ENCODE measurements at places on chromosomes 1 and 21.

DNA sequence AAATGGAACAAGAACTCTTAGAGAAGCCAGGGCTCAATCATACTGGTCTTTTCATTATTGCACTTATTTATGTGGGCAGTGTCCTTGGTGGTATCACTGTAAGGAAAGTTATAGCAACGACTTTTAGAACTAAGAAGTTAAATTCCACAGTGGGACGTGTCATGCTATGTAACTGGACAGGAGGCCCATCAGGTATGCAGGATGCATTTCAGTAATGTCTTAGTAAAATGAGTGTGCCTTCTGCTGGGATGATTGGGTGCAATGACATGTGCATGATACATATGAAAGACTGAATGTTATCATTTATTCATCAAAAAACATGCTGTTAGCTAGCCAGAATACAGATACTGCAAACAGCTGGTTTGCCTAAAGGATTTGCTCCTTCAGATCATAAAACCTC, 6.9 kb upstream of the ATP1B1 start:
- DNase-seq: no peak

GRCh38 chr1:230798491-230798890, 51.3 kb downstream of the CAPN9 start:
- DNase-seq: no peak

- peak; percentile 70 for DNase-seq
Measured at GRCh38 chr1:176374967-176375569, 87.9 kb upstream of the PAPPA2 start.

- no peak for DNase-seq
Measured at GRCh38 chr1:162677607-162678371, 45.5 kb downstream of the DDR2 start.

- no peak for DNase-seq
Measured at GRCh38 chr1:223621312-223621734, 44.2 kb downstream of the CAPN8 start.

DNA sequence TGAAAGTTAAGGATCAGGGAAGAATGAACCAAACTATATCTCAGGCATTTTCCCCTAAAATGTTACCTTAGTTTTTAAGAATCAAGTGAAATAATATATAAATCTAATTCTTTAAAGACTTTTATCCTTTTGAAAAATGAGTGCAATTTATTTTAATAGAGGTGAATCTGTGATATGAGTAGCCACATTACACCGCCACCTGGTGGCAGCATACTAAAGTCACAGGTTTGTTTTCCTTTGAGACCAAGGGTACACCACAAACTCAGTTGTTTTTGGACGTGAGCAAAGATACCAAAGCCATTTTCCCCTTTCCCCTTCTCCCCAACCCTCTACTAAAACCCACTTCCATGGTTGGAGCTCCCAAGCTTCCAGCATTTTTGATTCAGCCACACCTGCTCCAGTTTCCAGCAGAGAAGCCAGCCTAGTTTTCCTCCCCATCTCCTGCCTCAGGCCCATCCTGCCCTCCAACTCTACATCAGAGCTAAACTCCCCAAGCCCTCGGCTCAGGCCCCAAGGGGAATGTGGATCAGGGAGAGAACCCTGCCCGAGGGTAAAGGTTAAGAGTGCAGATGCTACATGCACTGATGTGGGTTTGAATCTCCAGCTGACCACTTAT, 22.9 kb upstream of the LDLRAP1 start:
- DNase-seq: peak; percentile 62

DNA sequence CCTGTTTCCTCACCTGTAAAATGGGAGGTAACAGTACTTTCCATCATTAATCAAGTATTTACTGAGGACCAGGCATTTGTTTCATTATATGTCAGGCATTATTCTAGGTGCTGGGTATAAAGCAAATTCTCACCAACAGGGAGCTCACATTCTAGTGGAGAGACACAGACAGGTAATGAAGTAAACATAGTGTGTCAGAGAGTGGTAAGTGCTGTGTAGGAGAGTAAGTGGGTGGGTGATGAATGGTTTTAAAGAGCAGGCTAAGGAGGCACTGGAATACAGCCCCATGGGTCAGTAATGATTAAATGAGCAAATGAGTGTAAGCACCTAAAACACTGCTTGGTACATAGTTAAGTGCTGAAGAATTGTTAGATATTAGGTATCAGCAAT, 60.4 kb downstream of the DNTTIP2 start:
- DNase-seq: no peak

DNA sequence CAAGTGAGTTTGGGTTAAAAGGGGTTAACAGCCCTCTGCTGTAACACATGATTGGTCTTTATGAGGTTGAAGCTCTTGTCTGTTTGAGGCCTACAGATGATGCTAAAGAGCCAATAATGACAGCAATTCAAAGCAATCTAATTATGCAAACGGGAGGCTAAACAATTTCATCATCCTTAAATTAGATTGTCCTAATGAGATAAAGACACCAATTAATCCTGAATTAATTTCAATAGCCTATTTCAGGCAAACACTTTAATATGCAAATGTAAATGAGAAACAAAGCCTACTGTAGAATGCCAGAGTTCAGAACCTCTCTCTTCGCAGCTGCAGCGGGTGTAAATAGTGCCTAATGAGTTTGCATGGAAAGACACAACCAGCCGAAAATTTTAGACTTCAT, 504.7 kb upstream of the PBX1 start:
- DNase-seq: no peak

GRCh38 chr21:33198346-33199099, 31.2 kb upstream of the IFNAR2 start:
- DNase-seq: peak; percentile 58

- DNase-seq: no peak
Measured at GRCh38 chr1:113991467-113991997, 12.3 kb downstream of the OLFML3 start.

DNA sequence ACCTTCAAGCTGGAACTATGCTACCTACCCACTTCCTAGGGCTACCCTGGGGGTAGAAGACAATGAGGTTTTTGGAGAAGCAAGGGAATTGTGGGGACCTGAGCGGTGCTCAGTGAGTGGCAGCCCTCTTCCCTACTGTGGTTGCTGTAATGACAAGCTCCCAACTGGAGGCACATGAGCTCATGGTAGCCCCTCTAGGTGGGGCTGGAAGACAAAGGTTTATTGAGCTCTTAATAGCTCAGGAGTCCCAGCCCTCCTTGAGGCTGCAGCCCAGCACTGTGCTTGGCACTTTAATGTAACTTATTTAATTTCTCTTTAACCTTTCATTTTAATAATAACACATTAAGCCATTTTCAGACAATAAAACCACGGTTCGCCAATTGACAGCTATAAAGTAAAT, 528.9 kb downstream of the OMA1 start:
- no peak for DNase-seq

DNA sequence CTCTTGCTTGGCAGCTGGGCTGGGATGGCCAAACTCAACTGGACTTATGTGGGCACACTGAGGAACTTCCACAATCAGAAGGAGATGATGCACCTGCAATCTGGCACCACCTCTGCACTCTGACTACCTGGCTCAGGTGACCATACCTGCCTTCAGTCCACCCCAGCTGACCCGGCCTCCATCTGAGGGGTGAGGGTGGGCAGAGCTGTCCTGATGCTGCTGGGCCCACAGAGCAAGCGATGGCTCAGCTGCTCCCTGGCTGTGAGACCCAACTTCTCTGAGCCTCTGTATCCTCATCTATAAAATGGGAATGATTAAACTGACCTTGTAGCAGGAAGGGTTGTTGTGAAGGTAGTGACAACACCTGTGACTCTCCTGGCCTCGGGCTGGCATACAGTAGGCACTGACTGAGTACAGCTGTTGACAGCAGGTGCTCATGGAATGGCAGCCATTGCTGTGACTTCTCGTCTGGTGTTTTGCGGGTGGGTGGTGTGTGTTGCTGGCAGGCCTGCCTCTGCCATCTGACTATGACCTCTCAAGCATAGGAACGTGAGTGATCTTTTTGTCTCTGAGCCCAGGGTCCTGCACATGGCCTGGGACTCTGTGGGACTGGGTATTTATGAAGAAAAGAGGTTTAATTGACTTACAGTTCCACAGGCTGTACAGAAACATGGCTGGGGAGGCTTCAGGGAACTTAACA, 438.5 kb downstream of the PTPRU start:
- DNase-seq: no peak

DNA sequence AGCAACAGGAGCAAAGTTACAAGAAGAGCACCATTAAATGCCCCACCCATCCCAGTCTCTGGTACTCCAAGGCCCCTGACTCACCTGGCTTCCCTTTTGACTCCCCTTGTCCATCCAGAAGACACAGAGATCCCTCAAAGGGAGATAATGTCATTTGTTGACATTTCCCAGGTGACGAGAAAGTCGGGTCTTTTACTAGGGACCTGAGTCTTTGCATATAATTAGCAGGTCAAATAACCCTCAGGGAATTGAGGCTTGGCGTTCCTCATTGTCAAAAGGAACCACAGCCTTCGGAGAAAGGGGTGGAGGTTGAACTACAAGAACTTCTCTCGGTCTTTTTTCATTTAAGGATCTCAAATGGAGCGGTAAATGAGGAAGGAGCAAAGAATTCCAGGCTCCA, 133.2 kb downstream of the PROX1 start:
- DNase-seq: no peak

DNA sequence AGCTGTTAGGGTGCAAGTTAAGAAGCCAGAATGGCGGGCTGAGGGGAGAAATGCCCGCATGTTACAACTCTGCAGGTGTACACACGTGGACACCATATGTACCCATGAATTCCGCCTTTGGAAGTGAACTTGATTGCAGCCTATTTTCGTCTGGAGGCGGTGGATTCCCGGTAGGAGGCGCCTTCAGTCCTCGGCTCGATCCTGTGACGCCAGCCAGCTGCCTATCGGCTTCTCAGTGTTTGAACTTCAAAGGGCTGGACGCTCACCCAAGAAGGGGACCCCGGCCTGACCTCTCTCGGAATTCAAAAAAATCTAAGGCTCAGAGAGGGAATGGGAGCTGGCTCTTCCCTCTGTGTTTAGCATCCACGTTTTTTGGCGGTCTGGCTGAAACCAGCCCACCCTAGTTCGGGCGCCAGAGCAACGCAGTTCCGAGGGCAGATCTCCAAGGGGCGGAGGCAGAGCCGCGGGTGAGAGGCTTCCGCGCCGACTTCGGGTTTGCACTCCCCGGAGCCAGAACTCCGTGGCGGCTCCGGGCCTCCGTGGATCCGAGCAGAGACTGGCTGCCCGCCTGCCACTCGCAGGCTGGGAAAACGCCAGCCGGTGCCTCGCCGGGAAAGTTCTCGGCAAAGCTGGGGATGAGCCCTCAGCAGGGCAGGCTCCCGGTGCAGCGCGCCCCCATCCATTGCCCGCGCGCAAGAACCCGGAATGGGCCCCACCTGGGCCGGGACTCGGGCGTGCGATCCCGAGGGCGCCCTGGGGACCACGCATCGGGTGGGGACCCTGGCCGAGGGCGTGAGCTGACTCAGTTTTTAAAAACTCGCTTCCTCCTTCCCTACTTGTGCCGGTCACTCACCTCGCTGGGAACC, 996 bp upstream of the TMEM51 start:
- DNase-seq: peak; percentile 82

DNA sequence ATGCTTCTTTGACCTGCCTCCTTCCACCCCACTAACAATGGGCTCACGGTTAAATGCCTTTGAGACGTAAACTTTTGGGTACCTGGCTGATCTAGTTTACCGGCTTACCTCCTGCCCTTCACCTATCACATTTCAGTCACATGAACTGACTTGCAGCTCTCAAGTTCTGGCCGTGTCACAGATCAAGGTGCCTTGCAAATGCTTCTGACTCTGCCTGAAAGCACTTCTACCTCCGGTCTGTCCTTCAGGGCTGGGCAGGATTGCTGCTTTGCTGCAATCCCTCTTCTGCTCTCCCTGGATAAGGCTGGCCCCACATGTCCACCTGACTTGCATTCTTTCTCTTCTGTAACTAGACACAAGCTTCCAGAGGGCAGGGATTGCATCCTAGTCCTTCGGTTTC, 69.0 kb downstream of the GRIK1 start:
- DNase-seq: no peak

DNA sequence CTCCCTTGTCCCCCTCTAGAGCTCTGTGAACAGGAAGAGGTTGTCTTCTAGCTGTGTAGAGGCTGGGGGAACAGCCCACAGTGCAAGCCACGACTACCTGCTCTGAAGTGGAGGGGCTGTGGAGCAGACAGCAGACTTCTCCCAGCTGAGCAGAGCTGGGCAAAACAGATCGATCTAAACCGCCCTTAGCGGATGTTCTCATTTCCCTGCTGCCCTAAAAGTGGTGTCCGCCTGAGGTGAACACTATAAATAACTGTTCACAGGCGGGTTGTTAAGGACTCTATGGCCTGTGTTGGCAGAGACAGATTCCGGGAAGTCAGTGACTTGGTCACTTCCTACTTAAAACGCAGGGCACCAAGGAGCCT, 203.2 kb downstream of the RHOU start:
- DNase-seq: no peak

- no peak for DNase-seq
Measured at GRCh38 chr1:240475832-240476231, 136.1 kb downstream of the GREM2 start.

DNA sequence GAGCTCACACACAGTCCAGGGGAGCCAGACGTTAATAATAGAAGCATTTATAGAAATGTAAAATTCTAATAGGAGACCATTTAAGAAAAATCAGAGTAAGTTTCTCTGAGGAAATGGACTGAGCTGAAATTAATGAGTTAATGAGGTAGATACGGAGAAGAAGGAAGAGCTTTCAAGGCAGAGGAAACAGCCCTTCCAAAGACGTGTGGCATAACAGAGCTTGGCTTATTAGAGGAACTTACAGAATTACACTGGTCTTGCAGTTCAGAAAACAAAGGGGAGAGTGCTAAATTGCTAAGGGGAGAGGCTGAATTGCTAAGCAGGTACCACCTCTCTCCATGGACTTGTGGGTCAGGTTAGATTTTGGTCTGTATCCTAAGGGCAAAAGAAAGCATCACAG, 8.2 kb upstream of the PIGK start:
- DNase-seq: no peak

DNA sequence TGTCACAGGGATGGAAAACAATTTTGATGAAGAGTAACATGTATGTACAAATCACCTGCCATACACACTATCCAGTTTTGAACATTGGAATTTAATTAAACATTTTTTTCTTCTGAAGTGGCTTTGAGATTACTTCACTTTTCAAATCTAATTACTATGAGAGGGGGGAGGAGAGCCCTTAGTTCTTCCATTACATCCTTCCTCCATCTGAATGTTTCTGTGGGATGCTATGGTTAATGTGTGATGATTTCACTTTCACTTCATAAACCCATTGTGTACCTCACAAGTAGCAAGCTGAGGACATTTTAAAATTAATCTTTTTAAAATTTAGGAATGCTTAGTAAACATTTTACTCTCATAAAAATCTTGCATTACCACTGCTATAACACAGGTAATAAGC, 156.9 kb downstream of the RUNX1 start:
- DNase-seq: no peak

GRCh38 chr1:42670425-42670824, 11.8 kb upstream of the YBX1 start:
- DNase-seq: no peak

Measured in left ventricle myocardium inferior (tissue), 1 donor.